SW 1271 (cell line): ENCODE measurements at places on chromosomes 1 and 21.

GRCh38 chr1:19202396-19202795 is 7.7 kb downstream of the UBR4 start:
- DNase-seq: no peak

- DNase-seq: no peak
These were observed 491.2 kb upstream of the USP24 start for GRCh38 chr1:55706397-55706796.

DNA sequence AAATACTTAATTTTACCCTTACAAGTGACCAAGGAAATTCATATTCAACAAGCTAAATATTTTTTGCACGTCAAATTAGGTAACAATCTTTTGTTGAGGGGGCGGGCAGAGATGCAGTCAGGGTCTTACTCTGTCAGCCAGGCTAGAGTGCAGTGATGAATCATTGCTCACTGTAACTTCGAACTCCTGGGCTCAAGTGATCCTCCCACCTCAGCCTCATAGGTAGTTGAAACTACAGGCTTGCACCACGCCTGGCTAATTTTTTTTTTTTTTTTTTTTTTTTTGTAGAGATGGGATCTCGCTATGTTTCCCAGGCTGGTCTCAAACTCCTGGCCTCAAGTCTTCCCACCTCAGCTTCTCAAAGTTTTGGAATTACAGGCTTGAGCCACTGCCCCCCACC is 26.5 kb downstream of the PHTF1 start:
- no peak for DNase-seq

DNA sequence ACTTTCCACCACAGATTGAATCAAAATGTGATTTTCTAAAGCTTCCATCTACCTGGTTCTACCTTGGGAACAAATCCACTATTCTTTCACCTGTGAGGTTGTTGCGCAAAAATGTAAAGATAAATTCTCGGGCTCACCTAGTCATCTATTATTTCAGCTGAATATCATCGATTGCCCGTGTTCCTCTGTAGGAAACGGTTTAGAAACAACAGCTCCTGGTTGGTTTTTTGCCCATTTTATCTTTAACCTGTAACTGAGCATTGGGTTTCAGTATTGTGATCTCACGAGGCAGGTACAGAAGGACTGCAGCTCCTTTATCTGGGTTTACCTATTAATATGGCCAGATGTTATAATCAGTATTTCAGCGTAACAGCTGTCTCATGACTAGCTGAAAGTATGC is 52.9 kb upstream of the LRRC8C start:
- no peak for DNase-seq
